NCI-H2107 (cell line): ENCODE measurements at places on chromosomes 13 and 19.

DNA sequence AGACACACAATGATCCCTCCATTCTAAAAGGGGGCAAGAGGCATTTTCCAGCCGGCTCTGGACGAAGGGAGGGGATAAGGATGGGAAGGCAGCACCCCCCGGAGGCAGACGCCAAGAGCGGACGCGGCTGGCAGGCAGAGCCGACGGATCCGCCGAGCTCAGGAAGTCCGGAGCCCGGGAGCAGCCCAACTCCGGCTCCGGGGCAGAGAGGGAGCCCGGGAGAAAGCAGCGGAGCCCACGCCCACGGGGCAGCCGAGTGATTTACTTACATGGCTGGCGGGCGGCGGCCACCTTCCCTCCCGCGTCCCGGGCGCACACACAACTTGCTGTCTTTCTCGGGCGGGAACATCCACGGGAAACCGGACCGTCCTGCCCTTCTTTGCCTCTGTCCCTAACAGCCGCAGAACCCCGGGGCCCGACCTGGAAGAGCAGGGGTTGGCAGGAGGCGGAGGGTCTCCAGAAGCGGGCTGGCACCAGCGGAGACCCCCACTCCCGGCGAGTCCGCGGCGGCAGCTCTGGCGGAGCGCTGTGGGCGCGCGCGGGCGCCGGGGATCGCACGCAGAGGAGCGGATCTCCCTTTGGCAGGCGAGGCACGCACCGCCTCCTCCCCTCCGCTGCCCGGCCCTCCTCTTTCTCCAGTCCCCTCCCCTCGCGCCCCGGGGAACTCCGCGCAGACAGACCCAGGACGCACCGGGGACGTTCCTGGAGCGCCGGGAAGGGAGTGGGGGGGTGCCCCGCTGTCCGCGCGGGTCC lies at the start of gene LHFPL6:
Gene LHFPL6 (minus strand): TSS at position 580 of the 753 bp plus-strand sequence.
- DNase-seq = peak; percentile 37

DNA sequence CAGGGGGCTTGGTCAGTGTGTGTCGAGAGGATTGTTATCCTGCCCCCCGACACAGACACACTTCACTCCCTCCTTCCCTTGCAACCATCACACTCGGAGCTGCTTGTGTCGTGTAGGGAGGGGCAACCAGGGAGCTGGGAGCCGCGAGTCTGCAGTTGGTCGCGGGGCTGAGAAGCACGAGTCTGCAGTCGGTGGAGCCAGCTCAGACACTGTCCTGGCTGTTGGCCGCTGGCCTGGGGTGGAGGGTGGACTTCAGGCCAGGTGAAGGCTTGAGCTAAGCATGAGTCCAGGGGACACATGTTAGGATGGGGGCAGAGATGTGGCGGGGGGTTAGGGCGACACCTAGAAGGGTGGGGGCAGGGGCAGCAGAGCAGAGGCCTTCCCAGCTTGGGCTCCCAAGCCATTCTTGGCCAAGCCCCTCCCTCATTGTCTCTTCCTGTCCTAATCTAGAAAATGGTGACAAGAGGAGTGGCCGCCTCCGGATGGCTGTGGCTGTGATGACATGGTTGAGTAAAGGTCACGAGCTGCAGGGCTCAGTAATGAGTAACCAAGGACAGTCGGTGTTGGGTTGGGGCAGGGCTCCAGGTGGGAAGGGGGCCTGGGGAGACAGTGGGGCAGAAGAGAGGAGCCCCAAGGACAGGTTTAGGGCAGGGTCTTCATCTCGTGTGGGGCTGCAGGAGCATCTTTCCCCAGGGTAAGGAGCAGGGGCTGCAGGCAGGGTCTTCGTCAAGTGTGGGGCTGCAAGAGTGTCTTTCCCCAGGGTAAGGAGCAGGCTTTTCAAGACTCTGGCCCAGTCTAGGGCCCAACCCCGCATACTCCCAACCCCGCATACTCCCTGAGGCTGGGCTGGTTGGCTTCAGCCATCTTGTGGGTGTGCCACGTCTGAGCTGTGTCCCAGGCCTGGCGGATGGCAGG lies 8.6 kb downstream of the PPP5C start:
- DNase-seq = no peak

DNA sequence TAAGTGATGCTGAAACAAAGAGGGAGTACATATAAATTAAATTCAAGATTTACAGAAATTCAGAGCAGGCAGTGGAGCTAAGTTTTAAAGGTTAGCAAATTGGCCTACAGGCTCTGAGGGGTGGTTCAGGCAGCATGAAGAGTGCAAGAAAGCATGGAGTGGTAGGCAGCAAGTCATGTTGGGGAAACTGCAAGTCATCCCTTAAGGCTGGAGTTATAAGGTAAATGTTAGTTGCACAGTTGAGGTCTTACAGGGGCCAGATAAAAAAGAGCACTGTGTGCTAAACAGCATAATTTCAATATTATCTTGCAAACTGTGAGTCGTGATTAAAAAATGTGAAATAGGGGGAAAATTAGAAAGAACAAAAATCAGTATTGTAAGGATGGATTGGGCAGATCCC lies 106.2 kb downstream of the VWA8 start:
- DNase-seq = no peak

DNA sequence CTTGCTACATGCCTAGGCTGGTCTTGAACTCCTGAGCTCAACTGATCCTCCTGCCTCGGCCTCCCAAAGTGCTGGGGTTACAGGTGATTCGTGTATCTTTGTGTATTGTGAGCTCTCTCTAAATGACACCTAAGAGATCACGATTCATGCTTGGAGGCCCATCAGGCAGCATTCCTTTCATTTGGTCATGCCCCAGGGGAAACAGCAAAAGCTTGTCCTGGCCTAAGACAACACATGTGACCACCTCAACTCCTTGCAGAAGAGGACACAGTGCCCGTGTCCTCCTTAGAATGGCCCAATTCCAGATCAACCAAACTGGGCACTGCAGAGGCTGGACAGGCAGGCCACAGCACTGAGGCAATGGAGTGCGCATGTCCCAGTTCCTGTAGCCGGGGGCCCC lies 32.5 kb downstream of the ZC3H4 start:
- no peak for DNase-seq

GRCh38 chr13:98484289-98485219 lies 92.4 kb downstream of the STK24 start:
- peak; percentile 29 for DNase-seq

GRCh38 chr19:2806736-2807378 lies 12.8 kb upstream of the ZNF554 start:
- no peak for DNase-seq

DNA sequence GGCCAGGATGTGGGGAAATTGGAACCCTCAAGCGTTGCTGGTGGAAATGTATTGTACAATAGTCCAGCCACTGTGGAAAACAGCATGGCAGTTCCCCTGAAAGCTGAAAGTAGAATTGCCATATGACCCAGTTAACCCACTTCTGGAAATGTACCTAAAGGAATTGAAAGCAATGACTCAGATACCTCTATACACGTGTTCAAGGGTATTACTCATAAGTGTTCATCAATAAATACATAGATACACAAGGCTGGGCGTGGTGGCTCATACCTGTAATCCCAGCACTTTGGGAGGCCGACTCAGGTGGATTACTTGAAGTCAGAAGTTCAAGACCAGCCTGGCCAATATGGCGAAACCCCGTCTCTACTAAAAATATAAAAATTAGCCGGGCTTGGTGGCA lies 71.9 kb upstream of the IRS2 start:
- DNase-seq = no peak

DNA sequence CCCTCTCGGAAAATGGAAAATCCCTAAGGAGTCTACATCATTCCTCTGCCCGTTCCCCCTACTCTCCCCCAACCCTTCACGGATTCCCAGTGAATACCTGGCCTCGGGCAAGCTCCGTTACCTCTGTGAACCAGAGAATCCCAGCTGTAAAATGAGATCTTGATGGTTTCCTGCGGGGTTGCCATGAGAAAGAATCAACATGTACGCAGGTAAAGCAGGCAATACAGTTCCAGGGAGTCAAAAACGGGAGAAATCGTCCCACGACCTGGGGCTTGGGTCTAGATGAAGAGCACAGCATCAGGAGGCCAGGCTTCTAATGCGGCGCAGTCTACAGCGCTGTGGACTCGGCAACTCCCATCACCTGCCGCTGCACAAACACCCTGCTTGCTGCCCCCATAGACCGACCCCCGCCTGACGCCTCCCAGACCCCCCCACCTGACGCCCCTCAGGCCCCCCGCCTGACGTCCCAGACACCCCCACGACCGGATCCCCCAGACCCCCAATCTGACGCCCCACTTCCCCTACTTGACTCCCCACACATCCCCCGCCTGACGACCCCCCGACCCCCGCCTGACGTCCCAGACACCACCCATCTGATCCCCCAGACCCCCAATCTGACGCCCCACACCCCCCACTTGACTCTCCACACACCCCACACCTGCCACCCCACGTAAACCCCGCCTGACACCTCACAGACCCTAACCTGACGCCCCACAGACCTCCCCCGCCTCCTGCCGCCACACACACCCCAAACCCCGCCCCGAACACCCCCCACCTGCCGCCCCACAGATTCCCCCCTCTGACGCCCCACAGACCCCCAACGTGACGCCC lies 680 bp downstream of the LIG4 start:
- DNase-seq = peak; percentile 12

DNA sequence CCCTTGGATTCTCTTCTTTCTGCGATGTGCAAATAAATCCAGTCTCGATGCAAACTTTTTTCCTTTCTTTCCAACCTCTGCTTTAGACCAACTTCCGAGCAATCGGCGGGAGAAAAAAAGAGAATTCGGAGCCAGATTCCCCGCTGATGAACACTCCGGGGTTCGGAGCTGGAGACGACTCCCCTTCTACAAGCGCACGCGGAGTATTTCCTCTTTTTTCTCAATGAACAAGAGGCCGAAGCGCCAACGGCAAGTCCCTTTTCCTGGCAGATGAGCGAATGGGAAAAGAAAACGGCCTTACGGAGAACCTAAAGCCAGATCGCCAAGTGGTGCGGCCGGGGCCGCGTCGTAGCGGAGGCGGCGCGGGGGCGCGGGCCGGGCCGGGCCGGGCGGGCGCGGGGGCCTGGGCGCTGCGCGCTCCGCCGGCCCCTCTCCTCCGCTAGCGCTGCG lies 250 bp downstream of the SPRY2 start:
- DNase-seq = no peak

DNA sequence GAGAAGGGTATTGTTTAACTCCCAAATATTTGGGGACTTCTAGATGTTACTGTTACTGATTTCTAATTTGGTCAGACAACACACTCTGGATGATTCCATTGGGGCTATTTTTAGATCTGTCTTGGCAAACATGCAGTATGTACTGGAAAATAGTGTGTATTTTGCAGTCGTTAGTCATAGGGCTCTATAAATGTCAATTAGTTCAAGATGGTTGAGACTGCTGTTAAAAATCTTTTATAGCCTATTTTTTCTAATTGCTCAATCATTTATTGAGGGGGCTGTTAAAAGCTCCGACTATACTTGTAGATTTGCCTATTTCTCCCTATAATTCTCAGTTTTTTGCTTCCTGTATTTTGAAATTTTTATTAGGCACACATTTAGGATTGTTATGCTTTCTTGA lies 31.4 kb downstream of the PPP5C start:
- DNase-seq = no peak

- DNase-seq = no peak
Observed at GRCh38 chr13:35499676-35500075, 23.2 kb upstream of the MAB21L1 start.

DNA sequence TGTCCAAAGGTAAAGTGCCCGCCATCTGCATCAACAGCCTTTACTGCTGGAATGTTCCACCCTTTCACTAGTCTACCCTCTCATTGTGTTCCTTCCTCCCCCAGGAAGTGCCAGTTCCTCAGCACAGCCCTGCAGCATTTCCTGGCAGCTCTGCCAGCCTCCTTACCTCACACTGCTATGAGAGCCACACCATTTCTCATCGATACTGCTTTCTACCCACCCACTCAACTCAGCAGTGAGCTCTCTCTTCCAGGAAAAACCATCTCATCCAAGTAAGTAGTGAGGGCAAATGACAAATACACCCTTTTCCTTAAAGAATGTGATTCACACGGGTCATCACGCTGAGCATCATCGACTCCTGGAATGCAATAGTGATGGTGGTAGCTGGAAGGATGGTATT lies 19.8 kb downstream of the UQCRFS1 start:
- DNase-seq = no peak

DNA sequence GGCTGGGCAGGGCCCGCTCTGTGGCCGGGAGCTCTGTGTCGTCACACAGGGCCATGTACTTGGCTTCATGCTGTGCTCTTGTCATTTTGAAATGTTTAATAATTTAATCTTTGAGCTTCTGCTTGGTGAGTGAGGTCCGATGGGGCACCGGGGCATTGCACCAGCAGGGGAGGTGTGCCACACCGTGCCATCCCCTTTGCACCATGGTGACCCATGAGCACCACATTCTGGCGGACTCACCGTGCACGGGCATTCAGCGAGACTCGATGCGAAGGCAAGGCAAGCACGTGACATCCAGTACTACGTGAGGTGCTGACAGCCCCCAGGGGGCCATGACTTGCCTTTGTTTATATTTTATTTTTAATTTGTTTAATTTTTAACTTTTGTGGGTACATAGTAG lies 204.3 kb downstream of the URI1 start:
- no peak for DNase-seq

- DNase-seq = peak; percentile 52
Observed at GRCh38 chr13:26946684-26947343, 186.2 kb upstream of the GPR12 start.

DNA sequence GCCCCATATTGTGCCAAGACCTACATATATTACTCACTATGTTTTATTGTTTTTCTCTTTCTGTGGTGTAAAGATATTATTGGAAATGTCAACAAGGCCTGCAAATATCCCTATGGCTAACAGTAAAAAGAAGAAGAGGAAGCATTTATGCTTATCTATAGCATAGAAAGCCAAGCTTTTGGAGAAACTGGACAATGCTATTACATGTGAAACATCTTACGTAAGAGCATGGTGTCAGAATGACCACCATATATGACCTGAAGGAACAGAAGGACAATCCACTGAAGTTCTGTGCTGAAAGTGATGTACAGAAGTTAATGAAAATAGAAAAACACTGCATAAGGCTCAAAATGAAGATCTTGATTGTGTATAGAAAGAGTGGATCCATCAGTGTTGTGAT lies 145.2 kb downstream of the KCTD12 start:
- no peak for DNase-seq

DNA sequence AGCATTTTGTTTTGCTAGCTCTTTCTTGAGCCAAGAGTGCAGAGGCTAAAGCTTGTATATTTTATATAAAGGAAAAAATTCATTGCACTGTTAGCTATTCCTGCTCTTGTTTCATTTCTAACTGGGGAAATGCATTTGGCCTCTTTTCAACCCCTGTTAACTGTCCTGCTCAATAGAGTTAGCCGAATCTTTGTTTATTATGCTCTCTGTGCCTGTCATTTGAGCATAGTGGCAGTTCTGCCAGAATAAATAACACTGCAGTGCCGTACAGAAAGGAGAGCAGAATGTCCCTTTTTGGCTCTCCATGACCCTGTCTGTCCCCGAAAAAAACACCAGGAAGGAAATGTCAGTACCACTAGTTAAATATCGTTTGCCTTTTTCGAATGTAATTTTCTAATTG lies 350.8 kb downstream of the MYO16 start:
- DNase-seq = no peak
